Amygdala (tissue), 56 donors: ENCODE measurements at places on chromosomes 3 and 15.

DNA sequence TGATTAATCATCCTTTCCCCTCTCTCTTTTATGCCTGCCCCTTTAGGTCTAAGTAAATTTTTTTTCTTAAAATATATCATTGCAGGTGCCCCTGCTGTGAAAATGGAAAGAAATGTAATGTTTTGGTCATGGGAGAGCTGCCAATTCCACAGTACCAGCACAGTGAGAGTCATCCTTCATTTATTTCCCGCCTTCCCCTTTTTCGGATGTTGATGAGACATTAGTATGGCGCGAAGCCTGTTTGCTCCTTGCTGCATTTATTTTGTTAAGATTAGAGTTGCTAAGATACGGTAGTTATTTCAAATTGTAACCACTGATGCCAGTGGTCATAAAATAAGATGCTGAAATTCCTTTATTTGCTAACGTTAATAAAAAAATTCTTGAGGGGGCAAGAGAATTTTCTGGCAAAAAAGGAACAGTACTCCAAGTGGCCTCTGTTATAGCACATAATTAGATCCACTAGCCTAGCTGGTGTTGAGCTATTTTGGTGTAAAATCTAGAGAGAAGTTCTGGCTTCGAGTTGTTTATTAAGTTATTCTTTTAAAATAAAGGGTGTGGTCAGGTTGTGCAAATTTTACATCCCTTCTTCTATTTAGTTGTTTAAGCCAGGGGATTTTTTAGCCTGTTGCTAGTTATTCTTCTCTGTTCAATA lies 62.8 kb downstream of the MDFIC2 start:
- no peak for DNase-seq

DNA sequence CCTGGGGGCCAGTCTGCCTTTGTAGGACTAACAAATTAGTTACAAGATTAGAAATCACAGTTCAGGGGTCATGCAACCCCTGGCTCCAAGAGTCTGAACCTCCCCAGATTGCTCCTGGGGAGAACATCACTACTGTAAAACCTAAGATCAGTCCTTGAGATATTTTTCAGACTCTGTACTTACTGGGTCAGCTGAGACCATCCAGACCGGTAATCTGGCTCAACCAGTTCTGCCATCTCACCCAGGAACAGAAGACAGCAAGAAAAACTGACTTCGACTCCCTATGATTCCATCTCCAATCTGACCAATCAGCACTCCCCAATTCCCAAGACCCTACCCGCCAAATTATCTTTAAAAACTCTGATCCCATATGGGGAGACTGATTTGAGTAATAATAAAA lies 47.5 kb downstream of the NMD3 start:
- DNase-seq = no peak

DNA sequence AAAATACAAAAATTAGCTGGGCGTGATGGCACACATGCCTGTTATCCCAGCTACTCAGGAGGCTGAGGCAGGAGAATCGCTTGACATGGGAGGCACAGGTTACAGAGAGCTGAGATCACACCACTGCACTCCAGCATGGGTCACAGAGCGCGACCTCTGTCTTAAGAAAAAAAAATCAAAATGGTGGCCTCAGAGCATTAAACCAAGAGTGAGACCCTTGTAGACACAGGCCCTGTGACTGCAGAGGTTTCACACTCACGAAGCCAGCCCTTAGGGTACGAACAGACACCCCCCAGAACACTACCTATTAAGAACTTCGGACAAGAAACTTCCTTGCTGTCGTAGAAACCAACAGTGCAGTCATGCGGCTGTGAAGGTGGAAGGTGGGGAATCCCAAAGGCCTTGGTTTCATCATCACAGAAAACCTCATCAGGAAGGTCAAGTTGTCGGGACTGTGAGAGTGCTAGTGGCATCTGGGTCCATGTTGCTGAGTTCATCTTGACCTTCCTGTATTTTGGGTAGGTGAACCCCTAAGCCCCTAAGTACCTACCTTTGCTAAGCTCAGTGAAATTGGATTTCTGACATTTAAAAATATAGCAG lies 4.8 kb upstream of the PDE8A start:
- DNase-seq = no peak

- DNase-seq = no peak
Measured at GRCh38 chr15:66049353-66049752, 180.1 kb downstream of the RAB11A start.

GRCh38 chr15:101162701-101163483 lies 89.0 kb downstream of the CHSY1 start:
- no peak for DNase-seq

DNA sequence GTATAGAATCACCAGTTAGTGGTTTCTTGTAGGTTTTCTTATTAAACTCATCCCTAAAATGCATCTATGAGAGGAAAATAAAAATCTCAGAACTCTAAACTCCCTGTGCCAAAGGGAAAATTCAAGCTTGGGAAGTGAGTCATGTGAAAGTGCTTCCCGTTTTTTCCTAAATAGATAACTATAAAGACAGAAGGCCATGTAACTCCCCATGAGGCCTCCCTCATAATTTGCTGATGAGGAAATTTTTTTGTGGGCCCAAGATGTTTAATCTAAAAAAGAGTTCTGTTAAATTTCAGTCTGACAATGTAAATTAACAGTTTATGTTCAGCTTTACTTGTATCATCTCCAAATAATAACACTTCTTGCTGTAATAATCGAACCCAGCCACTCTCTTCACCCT lies 1273.9 kb downstream of the OTOL1 start:
- DNase-seq = no peak
